ENCODE measurements at places on chromosomes 12 and 14.

DNA sequence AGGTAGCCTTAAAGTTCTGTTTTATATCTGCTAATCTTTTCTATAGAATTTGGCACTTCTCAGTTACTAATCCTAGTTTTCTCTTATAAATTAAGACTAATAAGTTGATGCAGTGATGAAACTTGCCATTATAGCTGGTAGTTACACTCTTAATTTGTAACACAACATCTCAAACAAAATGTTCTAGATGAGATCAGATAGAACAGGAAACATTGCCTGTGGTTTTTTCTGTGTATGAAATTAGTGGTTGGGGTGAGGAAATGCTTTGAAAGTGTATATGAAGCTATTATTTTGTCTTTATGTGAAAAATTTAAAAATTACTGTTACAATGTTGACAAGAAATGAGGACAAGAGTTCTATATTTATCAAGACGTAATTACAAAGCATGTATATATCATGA lies 91.9 kb downstream of the PCNX1 start:
- no peak for DNase-seq

- no peak for DNase-seq
Observed at GRCh38 chr12:118650586-118650960, 274.2 kb downstream of the SUDS3 start.

DNA sequence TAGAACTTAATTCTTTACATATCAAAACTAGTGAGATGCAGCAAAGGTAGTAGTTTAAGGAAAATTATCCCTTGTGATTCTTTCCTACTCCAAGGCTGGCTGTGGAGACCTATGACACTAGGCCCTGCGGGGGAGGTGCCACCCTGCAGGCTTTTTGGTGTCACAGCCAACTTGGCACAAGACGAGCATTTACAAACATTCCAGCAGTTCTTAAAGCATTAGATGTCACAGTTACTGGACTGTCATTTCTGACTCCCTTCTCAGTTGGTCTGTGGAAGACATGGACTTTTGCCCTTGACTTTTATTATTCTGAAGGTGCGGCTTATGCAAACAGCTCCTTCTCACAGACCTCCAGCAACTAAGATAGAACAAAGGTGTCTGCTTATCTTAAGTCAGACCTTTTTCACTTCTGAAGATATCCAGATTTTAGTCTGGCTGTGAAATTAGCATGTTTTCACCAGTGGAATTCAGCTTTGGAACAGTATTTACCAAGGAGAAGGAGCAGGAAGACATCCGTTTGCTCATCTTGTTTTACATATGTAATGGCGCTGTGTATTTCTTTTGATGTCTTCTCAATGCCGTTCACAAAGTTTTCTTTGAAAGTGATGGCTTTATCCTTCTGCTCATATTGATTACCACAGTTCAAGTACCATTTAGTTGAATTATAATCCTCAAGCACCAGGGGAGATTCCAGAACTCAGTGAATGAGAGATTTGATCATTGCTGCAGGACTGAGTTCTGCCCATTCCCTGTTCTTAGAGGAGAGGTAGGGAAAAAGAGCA lies 17.9 kb downstream of the SRGAP1 start:
- no peak for DNase-seq

GRCh38 chr12:13211859-13212664 lies 15.5 kb downstream of the EMP1 start:
- peak; percentile 56 for DNase-seq

DNA sequence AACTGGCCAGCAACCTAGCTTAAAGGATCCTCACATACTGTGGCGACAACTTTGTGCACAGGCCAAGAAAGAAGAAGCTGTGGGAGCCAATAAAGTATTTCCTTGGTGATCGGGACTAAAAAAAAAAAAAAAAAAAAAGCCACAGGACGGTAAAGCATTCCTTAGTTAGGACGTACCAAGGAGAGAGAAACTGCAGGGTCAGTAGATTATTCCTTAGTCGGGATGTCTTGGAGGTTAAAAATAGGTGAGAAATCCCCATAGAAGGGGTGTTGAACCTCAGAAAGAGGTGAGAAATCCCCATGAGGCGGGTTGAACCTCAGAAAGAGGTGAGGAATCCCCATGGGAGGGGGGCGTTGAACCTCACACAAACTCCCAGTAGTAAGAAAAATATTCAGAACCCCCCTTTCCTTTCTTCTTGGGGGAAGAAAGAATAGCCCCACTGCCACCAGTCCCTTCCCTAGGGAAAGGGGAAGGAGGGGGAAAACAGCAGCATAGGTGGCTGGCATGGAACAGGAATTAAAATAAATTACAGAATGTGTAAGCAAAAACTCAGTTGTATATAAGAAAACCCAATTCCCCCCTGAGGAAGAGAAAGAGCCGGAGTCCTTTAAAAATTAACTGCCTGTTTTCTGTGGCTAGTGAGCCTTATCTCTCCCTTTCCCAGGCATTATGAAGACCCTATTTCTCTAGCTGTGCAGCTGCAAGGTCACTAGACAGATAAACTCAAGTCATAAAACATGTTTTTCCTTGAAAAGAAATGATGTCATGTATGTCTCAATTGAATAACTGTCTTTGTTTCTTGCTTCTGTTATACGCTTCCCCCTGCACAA lies 26.8 kb downstream of the KLRK1 start:
- DNase-seq = no peak

GRCh38 chr12:92342574-92342973 lies 196.9 kb upstream of the BTG1 start:
- DNase-seq = no peak

- no peak for DNase-seq
Observed at GRCh38 chr12:41224066-41224465, 35.9 kb downstream of the PDZRN4 start.

DNA sequence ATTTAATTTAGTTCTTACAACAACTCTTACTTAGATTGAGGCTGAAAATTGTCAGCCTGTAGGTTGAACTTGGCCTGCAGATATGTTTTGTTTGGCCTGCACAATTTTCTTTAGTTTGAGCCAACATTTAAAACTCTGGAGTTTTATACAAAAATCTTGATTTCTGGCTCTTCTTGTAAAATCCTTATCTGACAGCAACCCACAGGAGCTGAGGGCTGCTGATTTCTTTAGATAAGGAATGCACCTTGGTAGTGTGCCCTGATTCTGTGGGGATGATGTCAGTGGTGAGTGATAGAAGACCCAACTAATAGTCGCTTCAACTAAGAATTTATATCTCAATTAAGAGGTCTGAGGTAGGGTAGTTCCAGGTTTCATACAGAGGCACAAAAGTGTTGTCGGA lies 49.5 kb downstream of the SOCS2 start:
- DNase-seq = no peak
